Right renal pelvis (tissue), 4 donors: ENCODE measurements at places on chromosomes 12 and 14. TPM values are rescaled to one million over a fixed set of nuclear protein-coding genes. Genes with fewer than 3 reads are reported as not detected.

Gene PUS7L
- 13.0 TPM for polyA plus RNA-seq

- DNase-seq: no peak
Observed at GRCh38 chr14:54475911-54476310, 12.9 kb downstream of the GMFB start.

- no peak for DNase-seq
Observed at GRCh38 chr12:13060581-13060980, 16.4 kb downstream of the FAM234B start.

- DNase-seq: no peak
Observed at GRCh38 chr12:100145643-100146042, 3.0 kb upstream of the BLTP3B start.

DNA sequence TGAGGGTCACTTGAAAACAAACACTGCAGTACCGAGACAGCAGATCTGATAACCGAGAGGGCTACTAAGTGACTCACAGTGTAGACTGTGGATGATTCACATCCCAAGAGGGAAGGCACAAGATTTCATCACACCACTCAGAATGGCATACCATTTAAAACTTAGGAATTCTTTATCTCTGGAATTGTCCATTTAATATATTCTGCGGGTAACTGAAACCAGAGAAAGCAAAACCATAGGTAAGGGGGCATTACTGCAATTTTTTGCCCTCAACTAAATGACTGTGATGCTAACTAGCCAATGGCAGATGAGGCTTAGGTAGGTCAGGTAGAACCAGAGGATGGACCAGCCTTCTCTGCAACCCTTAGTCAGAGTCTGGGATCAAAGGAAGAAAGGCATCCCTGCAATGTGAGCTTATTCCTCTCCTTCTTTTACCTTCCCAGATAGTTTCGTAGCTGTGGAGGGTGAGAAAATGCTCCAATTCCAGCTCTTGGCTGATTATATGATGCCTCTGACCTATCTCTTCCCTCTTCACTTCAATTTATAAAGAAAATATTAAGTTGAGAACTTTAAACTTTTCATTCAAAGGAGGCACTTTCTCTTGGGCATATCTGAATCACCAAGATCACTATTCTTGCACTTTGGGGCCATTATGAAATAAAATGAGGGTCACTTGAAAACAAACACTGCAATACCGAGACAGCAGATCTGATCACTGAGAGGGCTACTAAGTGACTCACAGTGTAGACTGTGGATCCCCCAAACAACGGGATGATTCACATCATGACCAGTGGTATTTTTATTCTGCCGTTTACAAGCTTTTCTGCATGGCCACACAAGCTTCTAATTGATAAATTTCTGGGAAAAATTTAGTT lies 6.8 kb downstream of the ART4 start:
- DNase-seq: no peak

GRCh38 chr14:95098984-95099599 lies 58.2 kb downstream of the DICER1 start:
- DNase-seq: peak; percentile 47

Gene EPYC
- polyA plus RNA-seq: not detected

Gene PPM1H
- polyA plus RNA-seq: 29.6 TPM

Gene PTPRQ
- 16.3 TPM for polyA plus RNA-seq

- DNase-seq: no peak
Observed at GRCh38 chr12:108701779-108702441, 29.4 kb downstream of the CORO1C start.
